Type B pancreatic cell (in vitro differentiated cells): ENCODE measurements at places on chromosomes 5 and 9. TPM values are rescaled to one million over a fixed set of nuclear protein-coding genes. Genes with fewer than 3 reads are reported as not detected.

DNA sequence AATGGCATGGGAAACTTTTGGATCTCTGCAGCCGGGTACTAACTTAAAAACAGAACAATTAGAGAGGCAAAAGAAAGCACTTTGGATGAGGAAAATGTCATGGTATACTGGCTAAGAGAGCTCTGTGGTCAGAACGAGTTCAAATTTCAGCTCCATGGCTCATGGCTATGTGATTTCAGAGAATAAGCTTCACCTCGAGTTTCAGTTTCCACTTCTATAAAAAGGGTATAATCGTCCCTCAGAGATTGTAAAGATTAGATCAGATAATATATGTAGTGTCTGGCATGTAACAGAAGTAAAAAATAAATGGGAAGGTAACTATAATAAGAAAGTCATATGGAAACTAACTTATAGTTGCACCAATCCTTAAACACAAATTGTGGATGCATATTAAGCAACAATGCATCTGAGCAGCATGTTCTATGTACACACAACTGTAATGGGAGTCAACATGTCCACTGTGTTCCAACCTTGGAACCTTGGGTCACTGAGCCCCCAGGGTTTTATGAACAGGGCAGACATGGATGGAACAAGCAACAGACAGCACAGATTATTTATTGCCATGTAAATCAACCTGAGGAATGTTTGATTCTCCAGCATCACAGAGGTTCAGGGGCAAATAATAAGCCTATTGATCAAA, 145.4 kb downstream of the MAPKAP1 start:
- peaks cover 7% of the 10 kb centered on the region for H3K4me1 ChIP-seq
- no peak overlapping the region for H3K4me3 ChIP-seq
- no peak for DNase-seq
- H3K27me3 ChIP-seq = no peaks in the 10 kb centered on the region
- peaks cover 4% of the 10 kb centered on the region for H3K36me3 ChIP-seq

- H3K4me3 ChIP-seq = no peak overlapping the region
- H3K27ac ChIP-seq = no peak overlapping the region
- H3K36me3 ChIP-seq = peaks cover 5% of the 10 kb centered on the region
Measured at GRCh38 chr5:37811866-37812265, 28.0 kb downstream of the GDNF start.

NUTM2G gene
- 0.19 TPM in 1 of 2 replicates, not detected in the other for total RNA-seq

SHC3 gene
- 4.8 and 5.3 TPM in 2 replicates for total RNA-seq
